HFFc6 (cell line): ENCODE measurements at places on chromosomes 2 and 18.

- DNase-seq, result no peak
These were observed 673.8 kb upstream of the SALL3 start for GRCh38 chr18:78305789-78306188.

- DNase-seq, result peak; percentile 15
These were observed 2.1 kb downstream of the HADHB start for GRCh38 chr2:26246818-26247217.

DNA sequence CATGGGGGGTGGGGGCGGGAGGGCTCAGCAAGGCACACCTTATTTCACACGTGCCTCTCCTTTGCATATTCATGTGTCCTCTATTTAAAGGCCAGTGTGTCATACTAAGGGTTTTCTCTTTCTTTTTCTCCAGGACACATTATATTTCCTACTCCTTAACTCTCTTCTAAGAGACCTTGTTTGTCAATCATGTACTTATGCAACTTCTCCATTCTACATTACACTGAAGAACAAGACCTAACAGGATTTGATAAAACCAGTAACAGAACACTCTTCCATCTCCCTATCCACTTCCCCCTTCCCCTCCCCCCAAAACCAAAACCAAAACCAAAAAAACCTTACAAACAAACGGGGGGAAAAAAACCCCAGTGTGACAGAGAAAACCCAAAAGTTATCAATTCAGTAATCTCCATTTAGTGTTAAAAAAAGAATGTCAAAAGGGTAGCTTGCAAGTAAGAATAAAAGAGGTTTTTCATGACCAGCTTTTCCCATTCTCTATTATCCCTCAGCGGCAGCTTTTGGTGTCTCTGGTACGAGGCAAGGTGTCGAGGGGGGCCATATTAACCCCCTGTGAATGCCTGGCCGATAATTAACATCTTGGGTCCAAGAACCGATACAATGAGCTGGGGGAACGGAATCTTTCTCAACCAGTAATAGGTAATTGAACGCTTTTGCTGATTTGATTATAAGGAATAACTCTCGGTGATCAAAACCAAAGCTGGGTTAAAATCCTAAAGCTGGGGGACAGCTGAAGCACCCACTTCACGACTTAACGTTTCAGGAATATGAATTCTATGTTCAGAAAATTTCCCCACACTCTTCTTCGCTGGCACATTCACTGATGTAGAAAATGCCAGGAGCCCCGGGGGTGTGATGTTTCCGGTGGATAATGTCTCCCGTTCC, 191.0 kb upstream of the TCF4 start:
- no peak for DNase-seq

GRCh38 chr2:66701251-66701650, 266.3 kb downstream of the MEIS1 start:
- no peak for DNase-seq

- no peak for DNase-seq
These were observed 11.6 kb downstream of the TYMS start for GRCh38 chr18:669077-669476.

DNA sequence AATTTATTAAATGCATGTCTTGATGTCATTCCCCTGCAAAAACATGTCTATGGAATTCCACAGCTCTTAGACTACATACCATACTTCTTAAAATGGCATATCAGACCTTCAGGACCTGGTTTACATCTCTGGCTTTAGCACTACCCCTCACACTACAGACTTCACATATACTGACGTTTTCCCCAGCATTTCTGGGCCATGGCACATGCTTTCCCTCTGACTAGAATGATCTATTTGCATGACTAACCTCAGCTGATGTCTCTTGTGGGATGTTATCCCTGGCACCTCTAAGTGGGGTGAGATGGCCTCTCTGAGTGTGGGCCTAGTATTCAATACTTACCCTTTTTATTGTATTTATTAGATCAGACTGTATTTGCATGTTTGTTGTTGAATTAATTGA, 381.6 kb downstream of the ERBB4 start:
- DNase-seq, result no peak

DNA sequence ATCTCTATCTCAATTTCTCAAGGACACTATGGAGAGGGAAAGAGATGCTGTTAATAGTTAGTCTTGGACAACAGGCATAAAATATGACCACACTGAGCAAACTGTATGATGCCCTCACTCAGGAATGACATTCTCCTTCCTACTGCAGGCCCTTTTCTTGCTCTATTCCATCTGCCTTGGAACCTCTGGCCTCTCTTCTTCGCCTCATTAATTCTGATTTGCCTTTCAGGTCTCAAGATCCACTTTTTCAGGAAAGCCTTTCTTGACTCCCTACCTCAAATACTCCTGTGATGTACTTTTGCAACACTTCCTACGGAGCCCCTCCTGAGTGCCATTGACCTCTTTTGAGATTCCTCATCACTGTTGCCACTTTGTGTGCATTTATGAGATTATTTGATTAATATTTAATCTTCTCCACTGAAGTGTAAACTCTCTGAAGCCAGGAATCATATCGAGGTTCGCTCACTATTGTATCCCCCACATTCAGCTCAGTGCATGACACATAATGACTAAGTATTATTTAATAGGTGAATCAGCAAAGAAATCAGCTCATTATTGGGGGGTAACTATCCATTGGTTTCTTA, 21.3 kb upstream of the SPP2 start:
- DNase-seq, result no peak

- DNase-seq, result no peak
These were observed 48.1 kb upstream of the RAPH1 start for GRCh38 chr2:203583084-203583695.

GRCh38 chr2:226644399-226644865, 155.2 kb downstream of the IRS1 start:
- peak; percentile 66 for DNase-seq

DNA sequence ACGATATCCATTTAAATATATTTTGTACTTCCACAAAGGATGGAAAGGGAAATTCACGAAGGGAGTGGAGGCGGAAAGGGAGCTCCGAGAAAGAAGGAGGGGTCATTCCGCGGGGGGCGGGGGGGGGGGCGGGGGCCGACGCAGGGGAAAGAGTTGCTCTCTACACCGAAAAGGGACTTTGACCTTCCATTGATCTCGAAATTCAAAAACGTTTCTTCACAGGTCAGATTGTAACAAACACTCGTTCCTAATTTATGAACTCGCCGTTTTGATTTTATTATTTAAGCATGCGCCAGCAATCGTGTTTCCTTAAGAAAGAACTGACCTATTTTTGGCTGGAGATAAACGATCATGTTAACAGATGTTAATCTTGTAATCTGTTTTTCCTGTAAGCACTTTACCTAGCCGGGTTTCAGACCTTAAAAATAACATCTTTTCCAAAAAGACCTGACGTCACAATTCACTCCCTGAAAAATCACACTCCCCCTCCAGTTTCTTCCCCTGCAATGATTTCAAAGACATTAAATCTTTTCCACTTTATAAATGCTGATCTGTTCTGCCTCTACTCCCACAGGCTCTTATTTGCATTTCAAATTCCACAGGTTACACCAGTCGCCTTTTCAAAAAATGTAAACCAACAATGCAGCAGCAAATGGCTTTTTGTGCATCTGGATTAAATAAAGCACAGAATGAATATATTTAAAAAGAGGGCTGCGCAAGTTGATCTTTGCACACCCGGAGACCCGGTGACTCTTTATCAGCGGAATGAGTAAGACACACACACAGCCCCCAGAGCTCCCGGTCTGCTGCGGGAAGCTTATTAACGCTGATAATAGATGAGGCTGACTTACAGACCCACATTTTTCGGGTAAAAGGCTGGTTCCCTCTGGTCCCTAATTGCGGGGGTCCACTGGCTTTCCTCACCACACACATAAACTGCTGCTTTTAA, 1.6 kb downstream of the ZNF516 start:
- peak; percentile 43 for DNase-seq

DNA sequence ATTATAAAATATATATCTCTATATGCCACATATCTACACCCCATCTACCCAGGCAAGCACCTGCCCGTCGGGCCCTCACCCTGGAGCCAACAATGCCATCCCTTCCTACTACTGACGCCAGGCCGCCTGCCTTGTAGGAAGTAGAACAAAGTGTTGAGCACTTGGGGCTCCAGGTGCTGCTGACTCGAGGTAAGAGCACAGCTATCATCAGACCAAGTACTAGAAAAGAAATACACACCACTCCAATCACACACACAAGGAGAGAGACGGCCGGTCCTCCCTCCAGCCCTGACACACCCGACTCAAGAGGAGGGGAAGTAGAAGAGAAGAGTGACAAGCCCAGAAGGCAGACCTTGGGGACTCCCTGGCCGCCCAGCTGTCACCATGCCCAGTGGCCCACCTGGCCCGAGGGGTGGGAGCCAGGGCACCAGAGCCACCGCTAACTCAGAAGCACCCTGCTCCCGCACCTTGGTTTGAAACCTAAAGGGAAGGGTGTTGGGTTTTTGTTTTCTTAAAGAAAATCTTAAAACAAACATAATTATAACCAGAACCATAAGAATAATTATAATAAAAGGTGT, 64.0 kb upstream of the POMC start:
- DNase-seq, result no peak

- no peak for DNase-seq
These were observed 38.3 kb upstream of the TEX51 start for GRCh38 chr2:126860385-126860784.

DNA sequence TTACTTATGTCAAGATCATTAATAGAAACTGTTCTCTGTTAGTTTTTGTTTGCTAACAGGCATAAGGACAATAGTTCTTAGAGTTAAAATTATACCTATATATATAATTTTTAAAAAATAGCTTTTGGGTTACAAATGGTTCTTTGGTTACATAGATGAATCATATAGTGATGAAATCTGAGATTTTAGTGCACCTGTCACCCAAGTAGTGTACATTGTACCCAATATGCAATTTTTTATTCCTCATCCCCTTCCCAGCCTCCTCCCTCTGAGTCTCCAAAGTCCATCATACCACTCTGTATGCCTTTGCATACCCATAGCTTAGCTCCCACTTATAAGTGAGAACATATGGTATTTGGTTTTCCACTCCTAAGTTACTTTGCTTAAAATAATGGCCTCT, 26.4 kb downstream of the SLC4A1AP start:
- DNase-seq, result no peak

DNA sequence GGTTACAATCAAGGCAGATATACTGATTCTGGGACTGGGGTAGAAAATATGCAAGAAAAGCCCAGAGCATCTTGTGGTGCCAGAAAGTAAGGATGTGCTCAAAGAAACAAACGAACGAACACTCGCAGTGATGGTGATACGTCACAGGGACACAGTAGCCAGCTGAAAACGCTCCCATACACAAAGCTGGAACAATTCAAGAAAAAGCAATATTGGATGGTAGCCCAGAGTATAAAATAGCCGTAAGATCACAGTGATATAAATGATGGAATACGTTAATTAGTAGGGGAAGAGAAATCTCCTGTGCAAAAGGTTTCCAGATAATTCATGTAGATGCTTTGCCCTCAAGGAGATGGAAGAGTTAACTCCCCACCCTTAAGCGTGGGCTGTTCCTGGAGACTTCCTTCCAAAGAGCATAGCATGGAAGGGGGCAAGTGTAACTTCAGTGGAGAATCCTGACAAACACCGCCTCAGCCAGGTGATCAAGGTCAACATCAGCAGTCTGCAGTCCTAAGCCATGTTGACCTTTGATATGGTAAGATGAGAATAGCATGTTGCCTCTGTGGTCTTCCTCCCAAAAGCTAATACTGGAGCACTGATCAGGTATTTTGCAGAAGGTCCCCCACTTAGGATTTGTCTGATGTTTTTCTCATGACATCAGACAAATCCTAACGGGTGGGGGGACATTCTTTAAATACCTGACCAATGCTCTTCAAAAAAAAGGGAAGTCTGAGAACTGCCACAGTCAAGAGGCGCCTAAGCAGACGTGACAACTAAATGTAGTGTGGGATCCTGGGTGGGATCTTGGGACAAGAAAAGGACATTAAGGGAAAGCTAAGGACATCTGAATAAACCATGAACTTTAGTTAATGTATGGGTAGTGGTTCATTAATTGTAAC, 99.0 kb downstream of the NCK2 start:
- DNase-seq, result no peak

- DNase-seq, result no peak
These were observed 3.5 kb upstream of the ZSWIM2 start for GRCh38 chr2:186852508-186852907.

DNA sequence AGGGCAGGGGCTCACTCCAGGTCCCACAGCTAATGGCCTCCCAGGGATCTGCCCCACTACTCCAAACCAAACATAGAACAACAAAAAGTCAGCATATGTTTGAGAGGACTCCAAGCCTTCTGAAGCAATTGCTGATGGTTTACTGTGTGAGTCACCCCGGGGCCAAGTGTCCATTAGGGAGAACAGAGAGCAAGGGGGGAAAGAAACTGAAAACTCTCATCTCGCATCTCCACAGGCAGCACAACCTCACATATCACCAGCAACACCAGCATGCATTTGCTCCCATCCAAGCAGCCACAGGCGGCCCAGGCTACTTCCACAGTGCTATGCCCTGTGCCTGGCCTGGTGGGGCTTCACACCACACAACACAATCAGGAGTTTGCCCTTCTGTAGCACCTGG, 39.1 kb downstream of the CYRIA start:
- DNase-seq, result no peak

GRCh38 chr18:13915995-13916431, 677 bp upstream of the MC2R start:
- DNase-seq, result no peak

- peak; percentile 64 for DNase-seq
These were observed 40.2 kb upstream of the NEB start for GRCh38 chr2:151774506-151774905.

DNA sequence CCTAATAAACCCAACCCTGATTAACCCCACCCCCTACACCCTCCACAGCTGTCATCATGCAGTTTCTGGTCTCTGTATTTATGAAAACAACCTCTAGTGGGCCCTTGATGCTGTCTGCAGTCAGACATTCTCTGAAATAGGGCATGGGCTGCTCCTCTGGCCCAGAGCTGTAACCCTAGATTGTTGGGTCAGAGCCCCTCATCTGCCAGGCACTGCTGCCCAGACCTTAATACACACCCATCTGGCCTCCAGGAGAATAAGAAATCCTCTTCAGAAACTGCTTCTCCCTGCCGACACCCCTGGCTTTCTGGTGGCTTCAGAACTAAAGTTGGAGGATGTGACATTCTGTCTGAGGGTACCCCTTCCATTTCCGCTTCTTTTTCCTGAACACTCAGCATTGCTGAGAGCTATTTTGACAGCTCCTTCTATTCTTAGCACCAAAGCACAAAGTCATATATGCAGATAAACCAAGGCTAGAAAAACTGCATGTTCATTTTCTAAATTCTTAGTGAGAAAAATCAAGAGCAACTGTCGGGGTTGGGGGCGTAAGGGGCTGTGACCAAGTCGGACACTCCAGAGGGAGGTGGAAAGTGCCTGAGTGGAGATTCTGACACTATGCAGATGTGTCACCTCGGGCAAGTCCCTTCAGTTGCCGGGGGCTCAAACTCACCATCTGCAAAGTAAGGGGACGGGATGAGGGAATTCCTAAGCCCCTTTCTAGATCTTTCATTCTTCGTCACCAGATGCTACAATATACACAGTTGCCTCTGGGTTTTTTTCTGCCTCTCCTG, 28.7 kb downstream of the SRSF7 start:
- no peak for DNase-seq

DNA sequence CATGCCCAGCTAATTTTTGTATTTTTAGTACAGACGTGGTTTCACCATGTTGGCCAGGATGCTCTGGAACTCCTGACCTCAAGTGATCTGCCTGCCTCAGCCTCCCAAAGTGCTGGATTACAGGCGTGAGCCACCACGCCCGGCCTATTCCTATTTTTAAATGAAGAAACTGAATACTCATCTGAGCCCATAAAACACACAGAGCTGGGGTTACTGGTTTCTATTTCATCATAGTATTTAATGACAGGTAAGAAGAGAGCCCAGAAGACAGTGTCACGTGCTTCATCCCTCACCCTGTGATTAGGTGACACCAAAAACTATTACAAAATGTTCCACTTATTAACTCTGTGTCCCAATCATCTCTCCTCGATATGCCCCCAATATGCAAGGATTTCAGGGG, 15.6 kb upstream of the LRATD1 start:
- no peak for DNase-seq
